ENCODE measurements at places on chromosomes 3 and 15.

DNA sequence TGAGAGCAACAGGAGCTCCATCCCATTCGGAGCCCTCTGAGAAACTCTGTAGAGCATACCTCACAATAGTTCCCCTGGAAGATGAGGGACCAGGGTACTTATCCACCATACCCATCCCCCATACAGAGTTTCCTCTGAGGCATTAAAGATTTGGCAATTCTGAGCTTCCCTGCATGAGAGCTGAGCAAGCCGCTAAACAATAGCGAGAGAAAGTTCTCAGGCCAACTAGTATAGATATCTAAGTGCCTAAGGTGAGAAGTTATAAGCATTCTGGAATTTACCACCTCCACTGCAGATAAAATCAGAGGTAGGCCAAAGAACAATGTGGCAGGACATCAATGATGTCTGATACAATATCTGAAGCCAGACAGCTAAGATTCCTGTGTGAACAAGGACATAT is 129.1 kb upstream of the MBNL1 start:
- DNase-seq, result no peak

DNA sequence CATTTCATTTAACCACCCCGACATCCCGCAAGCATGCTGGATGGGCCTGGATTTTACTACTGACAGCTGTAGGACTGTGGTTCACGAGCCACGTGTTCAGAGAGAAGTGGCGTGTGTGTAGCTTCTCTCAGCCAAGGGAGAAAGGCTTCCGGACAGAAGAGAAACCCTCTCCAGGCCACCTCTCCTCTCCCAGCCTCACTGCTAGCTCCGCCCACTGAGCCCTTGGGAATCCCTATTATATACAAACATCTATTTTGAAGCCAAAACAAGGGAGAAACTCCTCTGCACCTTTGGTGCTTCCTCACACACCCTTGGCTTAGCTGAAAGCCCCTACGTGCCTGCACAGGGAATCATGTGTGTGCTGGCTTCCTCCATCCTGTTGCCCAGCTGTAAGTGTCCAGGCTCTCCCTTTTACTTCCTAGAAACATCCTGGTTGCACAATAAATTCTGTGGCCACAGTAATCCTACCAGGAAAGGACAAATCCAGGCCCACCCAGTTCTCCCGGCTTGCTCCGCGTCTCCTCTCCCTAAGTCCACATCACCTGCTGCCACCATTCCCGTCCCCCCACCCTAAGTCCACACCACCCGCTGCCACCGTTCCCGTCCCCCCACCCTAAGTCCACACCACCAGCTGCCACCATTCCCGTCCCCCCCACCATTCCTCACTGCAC is 30.5 kb downstream of the PCSK6 start:
- no peak for DNase-seq

DNA sequence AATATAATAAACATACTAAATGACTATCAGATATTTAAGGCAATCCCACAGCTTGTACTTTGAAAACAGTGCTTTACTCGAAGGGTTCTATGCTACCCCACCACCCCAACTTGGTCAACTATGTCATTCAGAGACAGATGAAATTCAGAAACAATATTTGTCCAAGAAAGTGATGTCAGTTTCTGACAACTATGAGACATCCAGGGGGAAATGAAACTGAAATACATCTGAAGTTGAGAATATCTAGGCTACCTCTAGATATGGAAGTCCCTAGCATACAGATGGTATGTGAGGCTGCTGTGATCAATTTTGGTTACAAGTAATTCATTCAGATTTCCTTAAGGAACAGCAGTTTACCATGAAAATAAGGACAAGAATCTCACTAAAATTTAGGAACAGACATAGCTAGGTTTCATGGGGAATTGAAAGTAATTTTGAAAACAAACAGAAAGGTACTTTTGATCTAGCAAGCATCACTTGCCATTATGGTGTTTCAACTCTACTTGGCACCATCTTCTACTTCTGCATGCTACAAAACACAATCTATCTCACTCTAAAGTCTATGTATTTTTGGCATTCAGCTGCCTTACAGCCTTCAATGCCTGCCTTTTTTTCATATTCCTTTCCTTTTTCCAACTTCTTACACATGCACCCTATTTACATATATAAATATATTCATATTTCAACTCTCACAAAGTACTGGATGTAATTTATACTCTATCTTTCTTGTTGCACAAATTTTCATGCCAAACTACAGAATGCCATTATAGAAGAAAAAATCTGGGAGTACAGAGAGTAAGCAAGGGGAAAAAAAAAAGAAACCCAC is 21.7 kb downstream of the ATG3 start:
- DNase-seq, result no peak

DNA sequence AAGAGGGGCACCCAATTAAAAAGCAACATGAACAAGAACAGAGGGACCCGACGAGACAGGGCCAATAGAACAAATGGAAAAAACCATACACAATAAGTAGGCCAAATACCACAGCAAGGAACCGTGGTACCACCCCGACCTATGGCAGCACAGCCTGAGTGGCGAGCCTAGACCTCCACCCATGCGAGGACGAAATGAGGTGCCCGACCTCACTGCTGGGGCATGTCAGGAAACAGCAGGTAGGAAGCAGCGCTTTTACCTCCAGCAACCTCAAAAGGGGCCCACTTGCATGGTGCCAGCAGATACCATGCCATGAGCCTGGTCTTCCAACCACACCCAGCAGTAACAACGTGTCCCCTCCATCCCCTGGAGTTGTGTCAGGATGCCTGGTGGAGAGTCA is 77.9 kb downstream of the PCSK6 start:
- no peak for DNase-seq

DNA sequence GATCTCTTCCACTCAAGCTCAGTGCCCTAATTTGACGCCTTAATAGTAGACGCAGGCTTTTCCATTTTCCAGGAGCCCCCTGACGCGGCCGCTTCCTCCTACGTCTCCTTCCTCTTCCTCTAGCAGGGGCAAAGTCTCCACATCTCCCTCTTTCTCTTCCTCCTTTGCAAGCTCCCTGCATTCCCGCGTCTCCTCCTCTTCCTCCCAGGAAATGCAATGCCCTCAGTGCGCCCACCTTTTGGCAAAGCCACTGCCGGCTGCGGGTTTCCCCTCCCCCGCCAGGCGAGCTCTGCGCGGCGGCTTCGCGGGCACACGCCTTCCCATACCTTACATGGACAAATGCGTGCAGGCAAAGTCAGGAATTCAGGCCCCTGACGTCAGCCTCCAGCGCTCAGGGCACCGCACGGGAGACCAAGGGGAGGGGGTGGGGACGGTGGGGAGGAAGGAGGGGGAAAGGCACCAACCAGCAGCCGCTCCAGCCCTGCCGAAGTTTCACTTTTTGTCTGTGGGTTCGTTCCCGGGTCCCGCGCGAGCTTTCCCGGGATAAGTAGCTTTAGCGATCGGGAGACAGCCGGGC is 432 bp upstream of the LPP start:
- DNase-seq, result peak; percentile 89

All from LHCN-M2 (cell line).